ENCODE measurements at places on chromosomes 2 and 18. TPM values are rescaled to one million over a fixed set of nuclear protein-coding genes. Genes with fewer than 3 reads are reported as not detected.
A peak's percentile ranks its signal among the peaks of the same experiment; 100 is the strongest.

- DNase-seq: no peak
These were observed 128.6 kb downstream of the BIRC6 start for GRCh38 chr2:32485399-32485798.

DNA sequence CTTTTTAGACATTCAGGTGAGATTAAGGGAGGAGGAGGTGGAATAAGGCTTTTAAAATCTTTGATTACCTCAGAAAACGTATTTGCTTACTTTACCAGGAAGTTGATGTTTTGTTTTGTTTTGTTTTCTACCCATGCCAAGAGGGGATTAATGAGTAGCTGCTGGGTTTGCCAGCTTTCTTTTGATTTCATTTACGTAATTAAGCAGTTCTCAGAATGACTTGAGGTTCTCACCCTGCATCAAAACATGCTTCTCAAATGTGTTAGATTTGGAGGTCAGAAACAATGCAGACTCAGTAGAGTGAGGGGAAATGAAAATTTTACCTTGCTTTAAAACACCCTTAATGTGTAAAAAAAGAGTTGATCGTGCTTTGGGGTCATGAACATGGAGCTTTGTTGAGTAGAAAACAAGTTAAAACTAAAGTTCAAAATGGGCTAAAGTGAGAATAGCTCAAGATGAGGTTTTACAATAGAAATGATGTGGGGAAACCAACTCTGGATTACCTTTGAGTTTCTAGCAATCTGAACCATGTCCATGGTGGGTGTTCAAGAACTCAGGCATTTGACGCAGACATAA is 217.1 kb upstream of the EPAS1 start:
- DNase-seq: no peak

DNA sequence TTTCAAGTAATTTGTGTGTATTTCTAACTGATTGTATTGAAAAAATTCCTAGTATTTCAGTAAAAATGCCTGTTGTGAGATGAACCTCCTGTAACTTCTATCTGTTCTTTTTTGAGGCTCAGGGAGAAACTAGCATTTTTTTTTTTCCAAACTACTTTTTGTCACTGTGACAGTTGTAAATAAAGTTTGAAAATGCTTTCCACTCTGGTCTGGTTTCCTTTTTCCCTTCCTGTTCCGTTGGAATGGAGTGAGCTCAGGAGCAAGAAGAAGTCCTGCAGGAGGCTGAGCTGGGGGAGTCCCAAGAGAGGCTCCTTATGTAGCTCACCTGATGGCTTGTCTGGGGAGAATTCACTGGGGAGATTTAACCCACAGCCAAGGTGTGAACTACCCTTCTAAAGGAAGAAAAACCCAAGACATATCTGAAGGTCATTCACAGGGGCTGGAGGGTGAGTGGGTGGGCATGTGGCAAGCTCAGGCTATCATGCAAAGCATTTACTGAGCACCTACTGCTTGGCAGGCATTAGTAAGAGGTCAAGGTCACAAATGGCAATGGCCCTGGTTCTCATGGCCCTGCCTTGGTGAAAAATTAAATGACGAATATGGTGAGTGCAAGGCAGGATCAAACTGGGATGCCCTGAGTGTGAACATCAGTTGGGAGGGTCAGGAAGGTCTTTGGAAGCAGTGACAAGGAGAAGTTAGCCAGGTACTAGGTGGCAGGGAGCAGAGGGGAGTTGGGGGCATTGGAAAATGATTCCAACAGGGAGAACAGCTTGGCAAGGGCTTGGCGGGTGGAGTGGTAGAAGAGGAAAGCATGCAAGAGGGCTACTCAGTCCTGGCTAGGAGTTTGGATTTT is 28.7 kb downstream of the LBH start:
- no peak for DNase-seq

DNA sequence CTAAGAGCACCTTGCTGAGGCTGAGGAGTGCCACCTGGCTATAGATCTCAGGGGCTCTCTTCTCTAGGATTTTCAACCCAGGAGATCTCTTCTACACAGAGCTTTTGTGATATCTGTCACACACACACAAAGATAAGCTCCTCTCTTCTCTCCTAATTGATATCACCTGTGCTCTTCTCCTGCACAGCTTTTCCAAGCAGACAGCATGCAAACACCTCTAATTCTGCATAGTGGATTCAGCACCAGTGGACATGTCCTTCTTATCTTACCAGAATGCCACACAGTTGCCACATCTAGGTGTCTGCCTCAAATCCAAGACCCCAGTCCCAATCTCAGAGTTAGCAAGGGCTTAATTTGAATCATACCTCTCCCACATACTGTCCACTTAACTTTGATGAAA is 43.9 kb downstream of the LRATD1 start:
- DNase-seq: no peak

- no peak for DNase-seq
These were observed 21.1 kb upstream of the TMBIM1 start for GRCh38 chr2:218313356-218313755.

DNA sequence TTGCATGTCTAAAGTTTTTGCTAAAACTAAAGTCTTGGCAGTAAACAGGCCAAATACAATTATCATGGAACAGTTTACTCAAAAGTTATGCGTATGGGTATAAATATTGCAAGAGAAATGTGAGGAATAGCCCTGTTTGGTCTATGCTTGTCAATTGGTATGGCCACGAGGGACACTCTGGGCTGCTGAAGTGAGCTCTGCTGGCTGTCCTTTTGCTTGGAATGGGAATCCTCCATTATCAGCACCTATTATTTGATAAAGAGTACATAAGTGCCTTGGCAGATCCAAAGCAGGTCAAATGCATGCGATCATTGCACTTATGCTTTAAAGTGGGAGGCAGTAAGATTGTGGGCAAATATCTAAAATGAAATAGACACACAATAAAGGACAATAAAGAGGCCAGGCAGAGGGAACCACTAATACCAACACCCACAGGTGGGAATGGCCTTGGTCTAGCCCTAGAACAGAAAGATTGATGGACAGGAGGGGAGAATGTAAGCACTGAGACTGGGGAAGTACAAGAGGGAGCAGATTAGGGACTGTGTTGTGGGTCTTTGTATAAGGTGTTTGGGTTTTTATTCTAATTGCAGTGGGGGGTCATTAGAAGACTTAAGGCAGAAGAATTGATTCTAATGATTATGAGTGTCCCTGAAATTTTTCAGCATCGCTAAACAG is 60.0 kb upstream of the NOSTRIN start:
- DNase-seq: no peak

DNA sequence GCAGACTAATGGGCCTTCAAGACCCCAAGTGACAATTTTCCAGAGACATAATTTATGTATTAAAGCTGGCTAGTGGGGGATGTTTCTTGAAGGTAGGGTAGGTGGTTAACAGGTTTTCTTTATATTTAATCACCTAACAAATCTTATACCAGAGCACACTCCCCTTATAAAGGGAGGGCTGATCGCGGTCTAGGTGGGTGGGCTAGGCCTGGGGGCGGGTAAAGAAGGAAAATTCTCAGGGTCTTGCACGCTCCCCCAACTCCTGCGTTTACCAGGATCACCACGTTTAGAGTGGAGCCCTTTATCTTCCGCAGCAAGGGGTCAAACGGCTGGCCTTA is 19.9 kb upstream of the CXXC1 start:
- DNase-seq: no peak

GRCh38 chr18:61471942-61472341 is 138.7 kb downstream of the CDH20 start:
- DNase-seq: no peak

GRCh38 chr2:46387886-46388515 is 90.8 kb downstream of the EPAS1 start:
- DNase-seq: peak; percentile 14

GRCh38 chr2:38552259-38552658 is 50.5 kb downstream of the HNRNPLL start:
- DNase-seq: no peak

DNA sequence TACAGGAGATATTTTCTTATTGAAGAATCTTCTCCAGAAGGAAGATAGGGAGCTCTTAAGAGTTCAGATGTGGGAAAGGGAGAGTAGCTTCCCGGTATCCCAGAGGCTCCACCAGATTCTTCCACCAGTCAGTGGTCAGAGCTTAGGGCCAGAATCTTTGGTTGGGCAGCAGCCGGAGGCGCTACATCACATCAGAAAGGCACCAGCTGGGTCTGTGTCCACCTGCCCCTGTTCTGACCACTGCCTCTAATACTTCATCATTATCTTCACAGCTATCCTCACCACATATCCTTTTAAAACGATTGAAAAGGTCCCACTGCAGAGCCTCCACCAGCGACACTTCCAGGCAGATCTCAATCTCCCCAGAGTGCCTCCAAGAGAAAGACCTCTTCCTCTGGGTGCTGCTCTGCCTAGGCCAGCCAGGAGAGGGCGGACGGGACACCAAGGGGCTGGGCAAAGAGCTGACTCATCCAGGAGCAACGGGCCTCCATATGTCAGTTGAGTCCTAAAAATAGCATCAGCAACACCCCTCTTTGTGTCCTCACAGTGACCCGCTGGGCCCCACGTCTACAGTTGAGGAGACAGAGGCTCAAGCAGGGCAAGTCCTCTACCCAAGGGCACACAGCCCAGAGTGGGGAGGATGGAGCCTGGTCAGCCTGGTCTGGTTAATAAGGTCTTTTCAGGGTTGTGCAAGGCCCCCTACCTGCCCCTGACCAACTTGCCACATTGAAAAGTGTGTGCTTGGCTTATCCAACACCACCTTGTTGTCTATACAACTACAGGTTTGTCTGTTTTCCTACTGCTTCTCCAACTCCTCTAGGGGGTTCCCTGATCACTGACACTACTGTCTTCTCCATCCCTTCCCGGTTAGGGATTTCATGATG is 81.2 kb downstream of the ADD2 start:
- DNase-seq: peak; percentile 31

- DNase-seq: no peak
These were observed 21.6 kb upstream of the NFE2L2 start for GRCh38 chr2:177285892-177286715.

DNA sequence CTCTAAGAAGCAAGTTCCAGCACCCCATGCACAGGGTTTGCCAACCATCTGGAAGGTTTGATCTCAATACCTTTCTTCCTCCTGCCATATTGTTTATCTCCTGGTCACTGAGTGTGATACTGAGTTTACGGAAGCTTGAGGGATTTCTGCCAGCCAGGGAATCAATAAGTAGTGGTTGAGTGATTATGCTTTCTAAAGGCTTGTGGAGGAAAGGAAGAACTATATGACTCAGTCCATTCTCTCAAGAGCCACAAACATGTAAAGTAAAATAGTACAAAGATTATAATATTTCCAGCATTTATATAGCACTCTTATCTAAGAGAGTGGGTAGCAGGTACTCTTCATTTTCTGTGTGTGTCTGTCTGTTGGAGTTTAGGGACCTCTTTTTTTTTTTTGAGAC is 49.2 kb downstream of the SLC4A3 start:
- no peak for DNase-seq

DNA sequence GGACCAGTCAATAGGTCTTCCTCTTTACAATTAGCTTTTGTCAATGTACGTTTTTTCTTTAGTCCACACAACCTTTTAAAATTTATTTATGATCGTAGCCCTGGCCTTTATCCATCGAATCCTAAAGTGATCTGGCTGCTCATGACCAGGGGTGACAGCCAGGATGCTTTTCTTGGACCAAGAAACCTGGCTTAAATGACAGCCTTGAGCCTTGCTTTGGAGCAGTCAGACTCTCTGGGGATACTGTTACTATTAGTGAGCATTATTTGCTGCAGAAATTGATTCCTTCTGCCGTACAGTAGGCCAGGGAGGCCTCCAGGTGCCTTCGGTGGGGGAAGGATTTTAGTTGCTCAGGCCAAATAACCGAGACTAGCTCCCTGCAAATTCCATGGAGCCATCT is 70.2 kb downstream of the AGAP1 start:
- DNase-seq: no peak

- DNase-seq: peak; percentile 47
These were observed 49.3 kb upstream of the RAB6D start for GRCh38 chr2:131413148-131413747.

HOXD4 gene
- not detected for total RNA-seq

CCDC68 gene
- not detected for total RNA-seq
